ENCODE measurements at places on chromosomes 6 and 20. TPM values are rescaled to one million over a fixed set of nuclear protein-coding genes. Genes with fewer than 3 reads are reported as not detected.

The SPAG4 gene
- total RNA-seq = 7.2 TPM

The BPIFB4 gene
- not detected for total RNA-seq

The SLC22A23 gene
- total RNA-seq = 0.13 TPM

The LIME1 gene
- 9.8 TPM for total RNA-seq

The ATRN gene
- total RNA-seq = 10.8 TPM

The FBXO5 gene
- 41.4 TPM for total RNA-seq

The STMND1 gene
- total RNA-seq = 0.37 TPM

DNA sequence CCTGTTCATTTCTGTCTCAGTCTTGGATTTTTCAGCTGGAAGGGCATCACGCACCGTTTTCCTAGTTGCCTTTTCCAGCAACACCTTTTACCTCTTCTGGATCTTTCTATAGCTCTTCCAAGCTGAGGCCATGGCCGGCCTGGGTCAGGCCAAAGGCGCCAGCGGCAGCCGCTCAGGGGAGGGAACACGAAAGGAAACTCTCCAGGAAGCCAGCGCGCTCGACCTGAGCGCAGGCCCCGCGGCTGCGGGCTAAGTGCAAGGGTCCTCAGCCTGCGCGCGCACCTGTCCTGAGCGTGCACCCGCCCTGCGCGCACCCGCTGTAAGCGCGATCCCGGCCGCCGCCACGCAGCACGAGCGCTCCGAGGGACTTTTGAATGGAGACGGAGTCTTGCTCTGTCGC is 43.8 kb upstream of the TMEM181 start:
- H3K27me3 ChIP-seq = no peaks in the 10 kb centered on the region
- H3K36me3 ChIP-seq = no peaks in the 10 kb centered on the region
- no peak overlapping the region for H3K27ac ChIP-seq
- no peak overlapping the region for H3K4me3 ChIP-seq
- peaks cover 6% of the 10 kb centered on the region for H3K4me1 ChIP-seq

GRCh38 chr6:149285626-149286025 is 31.9 kb upstream of the TAB2 start:
- no peak overlapping the region for H3K27ac ChIP-seq
- H3K4me3 ChIP-seq = peak overlapping the region; percentile 53
- H3K4me1 ChIP-seq = peaks cover 12% of the 10 kb centered on the region
- no peaks in the 10 kb centered on the region for H3K36me3 ChIP-seq
- no peak for ATAC-seq
- no peaks in the 10 kb centered on the region for H3K27me3 ChIP-seq

DNA sequence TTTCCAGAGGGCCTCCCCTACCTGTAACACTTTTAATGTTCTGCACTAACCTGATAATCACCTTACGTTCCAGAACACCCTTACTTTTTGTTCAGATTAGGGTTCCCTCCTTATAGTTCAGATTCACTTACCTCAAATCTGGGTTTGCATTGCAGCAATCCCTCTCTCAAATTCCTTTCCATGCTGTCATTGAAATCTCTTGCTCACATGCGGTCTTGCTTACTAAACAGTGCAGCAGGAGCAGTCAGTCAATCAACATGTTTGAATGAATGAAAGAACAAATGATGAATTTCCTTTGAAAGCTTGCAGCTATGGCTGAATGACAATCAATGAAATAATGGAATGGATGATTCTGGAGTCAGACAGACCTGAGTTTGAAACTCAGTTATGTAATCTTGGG is 200.1 kb downstream of the HIVEP2 start:
- no peak overlapping the region for H3K27ac ChIP-seq
- no peaks in the 10 kb centered on the region for H3K4me1 ChIP-seq
- H3K4me3 ChIP-seq = no peak overlapping the region
- no peak for ATAC-seq

- ATAC-seq = peak; percentile 15
- H3K4me1 ChIP-seq = peaks cover 27% of the 10 kb centered on the region
- peak overlapping the region; percentile 91 for H3K27ac ChIP-seq
Observed at GRCh38 chr20:35091816-35092523, 637 bp downstream of the TRPC4AP start.

DNA sequence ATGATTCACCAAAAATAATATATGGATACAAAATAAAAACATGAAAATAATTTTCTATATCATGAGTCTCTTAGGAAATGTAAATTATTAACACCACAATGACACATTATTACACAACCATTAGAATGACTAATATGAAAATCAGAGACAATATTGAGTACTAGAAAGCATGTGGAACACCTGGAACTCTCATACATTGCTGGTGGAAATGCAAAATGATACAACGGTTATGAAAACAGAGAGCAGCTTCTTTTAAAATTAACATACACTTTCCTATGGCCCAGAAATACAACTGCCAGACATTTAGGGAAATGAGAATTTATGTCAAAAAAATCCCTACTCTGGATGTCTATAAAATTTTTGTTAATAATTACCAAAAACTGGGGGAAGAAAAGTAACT is 853.3 kb upstream of the MAN1A1 start:
- no peaks in the 10 kb centered on the region for H3K4me1 ChIP-seq
- H3K36me3 ChIP-seq = no peaks in the 10 kb centered on the region
- H3K4me3 ChIP-seq = no peak overlapping the region
- no peak overlapping the region for H3K27ac ChIP-seq
- no peak for ATAC-seq

DNA sequence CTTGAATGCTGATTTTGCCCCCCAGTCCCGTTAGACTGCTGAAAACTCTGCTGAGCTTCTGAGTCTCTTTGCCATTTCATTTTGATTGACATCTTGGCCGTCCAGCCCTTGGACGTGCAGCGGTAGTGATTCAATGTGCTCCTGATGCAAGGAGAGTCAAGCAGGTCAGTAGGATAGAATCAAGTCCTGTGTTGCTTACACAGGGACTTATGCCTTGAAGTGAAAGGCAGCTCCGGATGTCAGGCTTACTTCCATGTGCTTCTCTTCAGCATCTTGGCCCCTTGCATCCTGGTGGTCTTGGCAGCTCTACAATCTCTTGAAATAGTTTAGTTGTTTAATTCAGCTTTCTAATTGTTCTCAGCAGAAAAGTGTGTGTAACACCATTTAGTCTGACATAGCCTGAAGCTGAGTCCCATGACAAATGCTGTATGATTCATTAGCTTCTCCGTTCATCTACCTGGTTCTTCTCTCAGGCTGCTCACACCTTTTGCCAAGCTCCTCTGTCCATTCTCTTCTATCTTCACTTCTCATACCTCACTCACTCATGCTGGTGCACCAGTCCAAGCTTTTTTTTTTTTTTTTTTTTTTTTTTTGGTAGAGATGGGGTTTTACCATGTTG is 76.0 kb downstream of the EZR start:
- no peak for ATAC-seq
- peaks cover 100% of the 10 kb centered on the region for H3K36me3 ChIP-seq
- H3K27ac ChIP-seq = no peak overlapping the region
- H3K27me3 ChIP-seq = no peaks in the 10 kb centered on the region

GRCh38 chr6:134495203-134495889 is 177.4 kb upstream of the SGK1 start:
- ATAC-seq = no peak
- H3K36me3 ChIP-seq = no peaks in the 10 kb centered on the region
- H3K4me1 ChIP-seq = no peaks in the 10 kb centered on the region
- H3K4me3 ChIP-seq = no peak overlapping the region
- no peak overlapping the region for H3K27ac ChIP-seq

- no peaks in the 10 kb centered on the region for H3K4me1 ChIP-seq
- no peaks in the 10 kb centered on the region for H3K27me3 ChIP-seq
- ATAC-seq = no peak
- H3K36me3 ChIP-seq = no peaks in the 10 kb centered on the region
Observed at GRCh38 chr6:162964488-162965140, 236.8 kb downstream of the PACRG start.

- no peak overlapping the region for H3K27ac ChIP-seq
- no peaks in the 10 kb centered on the region for H3K36me3 ChIP-seq
- no peaks in the 10 kb centered on the region for H3K27me3 ChIP-seq
Observed at GRCh38 chr6:143123081-143123480, 62.4 kb downstream of the AIG1 start.

DNA sequence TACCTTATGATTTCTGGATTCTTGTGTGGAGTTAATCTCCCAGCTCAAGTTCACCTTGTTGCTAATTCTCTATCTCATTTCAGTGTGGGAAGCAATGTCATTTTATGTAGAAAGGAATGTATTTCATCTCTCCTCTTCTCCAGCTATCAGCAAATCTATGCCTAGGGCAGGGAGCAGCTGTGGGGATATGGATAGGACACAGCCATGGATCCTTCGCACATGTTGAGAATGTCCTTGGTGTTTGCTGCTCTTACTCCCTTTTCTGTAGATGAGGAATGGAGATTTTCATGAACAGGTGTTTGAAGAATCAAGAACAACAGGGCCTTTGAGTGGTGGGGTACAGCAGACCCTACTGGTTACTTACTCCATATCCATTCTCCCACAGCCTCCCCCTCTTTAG is 182.0 kb downstream of the UST start:
- peaks cover 8% of the 10 kb centered on the region for H3K4me1 ChIP-seq
- no peaks in the 10 kb centered on the region for H3K27me3 ChIP-seq
- no peak overlapping the region for H3K27ac ChIP-seq
- no peaks in the 10 kb centered on the region for H3K36me3 ChIP-seq
- H3K4me3 ChIP-seq = no peak overlapping the region
- ATAC-seq = no peak

DNA sequence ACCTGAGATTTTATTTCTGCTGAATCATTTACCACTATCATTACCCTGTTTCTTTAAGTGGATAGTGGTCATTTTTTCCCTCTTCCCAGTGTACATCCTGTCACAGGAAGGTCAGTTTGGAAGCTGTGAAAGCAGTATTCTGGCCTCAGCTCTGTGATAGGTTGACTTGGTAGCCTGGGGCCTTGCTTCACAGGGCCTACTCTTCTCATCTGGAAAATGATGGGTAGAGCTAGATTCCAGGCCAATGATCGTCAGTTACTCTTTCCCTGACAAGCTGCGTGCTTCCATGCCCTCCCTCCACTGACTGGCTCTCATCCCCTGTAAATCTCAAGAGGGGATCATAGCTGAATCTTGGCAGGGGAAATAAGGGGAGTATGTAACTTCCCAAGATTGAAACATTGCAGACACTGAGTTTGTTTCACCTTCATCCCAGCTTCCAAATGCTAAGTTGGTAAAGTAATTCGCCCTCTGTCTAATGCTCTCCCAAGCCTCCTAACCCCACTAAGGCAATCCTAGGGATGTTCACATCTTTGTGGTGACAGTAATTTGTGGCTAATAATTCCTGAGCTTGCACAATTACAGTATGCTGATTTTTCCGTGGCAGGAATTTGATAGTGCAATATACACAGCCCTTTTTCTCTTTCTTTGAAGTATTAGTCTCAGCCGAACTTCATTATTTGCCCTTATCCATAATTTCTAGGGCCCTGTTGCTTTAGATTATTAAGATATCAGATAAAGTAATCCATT is 51.2 kb downstream of the VAPB start:
- no peak overlapping the region for H3K4me3 ChIP-seq
- no peak overlapping the region for H3K27ac ChIP-seq
- no peak for ATAC-seq

- no peak for ATAC-seq
- H3K36me3 ChIP-seq = peaks cover 36% of the 10 kb centered on the region
- no peaks in the 10 kb centered on the region for H3K4me1 ChIP-seq
- no peaks in the 10 kb centered on the region for H3K27me3 ChIP-seq
Observed at GRCh38 chr6:30265181-30265580, 52.0 kb upstream of the TRIM26 start.

GRCh38 chr6:92564376-92564775 is 855.0 kb downstream of the EPHA7 start:
- H3K4me3 ChIP-seq = no peak overlapping the region
- H3K4me1 ChIP-seq = no peaks in the 10 kb centered on the region
- no peaks in the 10 kb centered on the region for H3K36me3 ChIP-seq

DNA sequence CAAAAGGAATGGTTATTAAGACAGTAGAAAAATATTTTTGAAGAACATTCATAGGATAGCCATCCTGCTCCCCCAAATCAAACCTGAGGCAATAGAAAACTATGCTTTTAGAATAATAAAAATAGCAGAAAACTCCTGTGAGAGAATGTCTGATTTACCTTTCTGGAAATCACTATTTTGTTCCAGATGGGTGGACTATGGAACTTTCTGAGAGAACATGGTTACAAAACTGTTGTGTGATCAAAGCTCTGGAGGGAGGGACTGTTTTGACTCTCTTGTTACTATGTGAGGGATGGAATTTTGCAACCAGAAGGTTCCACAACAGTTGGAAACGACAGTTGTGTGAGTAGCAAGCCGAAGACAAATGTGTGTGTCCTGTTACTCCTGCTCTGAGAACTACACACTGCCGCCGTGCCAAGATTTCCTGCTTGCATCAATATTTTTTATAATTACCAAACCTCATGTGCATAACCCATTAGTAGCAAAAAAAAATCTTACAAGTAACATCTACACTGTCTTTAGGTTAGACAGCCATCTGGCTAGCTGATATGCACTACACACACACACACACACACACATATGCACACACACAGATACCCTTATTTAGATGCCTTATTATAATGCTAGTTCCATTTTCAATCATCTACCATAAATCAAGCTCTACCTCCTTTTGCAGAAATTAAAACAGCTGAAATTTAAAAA is 11.0 kb upstream of the HIVEP1 start:
- H3K36me3 ChIP-seq = no peaks in the 10 kb centered on the region
- no peak overlapping the region for H3K4me3 ChIP-seq
- no peak for ATAC-seq
- H3K27ac ChIP-seq = no peak overlapping the region

DNA sequence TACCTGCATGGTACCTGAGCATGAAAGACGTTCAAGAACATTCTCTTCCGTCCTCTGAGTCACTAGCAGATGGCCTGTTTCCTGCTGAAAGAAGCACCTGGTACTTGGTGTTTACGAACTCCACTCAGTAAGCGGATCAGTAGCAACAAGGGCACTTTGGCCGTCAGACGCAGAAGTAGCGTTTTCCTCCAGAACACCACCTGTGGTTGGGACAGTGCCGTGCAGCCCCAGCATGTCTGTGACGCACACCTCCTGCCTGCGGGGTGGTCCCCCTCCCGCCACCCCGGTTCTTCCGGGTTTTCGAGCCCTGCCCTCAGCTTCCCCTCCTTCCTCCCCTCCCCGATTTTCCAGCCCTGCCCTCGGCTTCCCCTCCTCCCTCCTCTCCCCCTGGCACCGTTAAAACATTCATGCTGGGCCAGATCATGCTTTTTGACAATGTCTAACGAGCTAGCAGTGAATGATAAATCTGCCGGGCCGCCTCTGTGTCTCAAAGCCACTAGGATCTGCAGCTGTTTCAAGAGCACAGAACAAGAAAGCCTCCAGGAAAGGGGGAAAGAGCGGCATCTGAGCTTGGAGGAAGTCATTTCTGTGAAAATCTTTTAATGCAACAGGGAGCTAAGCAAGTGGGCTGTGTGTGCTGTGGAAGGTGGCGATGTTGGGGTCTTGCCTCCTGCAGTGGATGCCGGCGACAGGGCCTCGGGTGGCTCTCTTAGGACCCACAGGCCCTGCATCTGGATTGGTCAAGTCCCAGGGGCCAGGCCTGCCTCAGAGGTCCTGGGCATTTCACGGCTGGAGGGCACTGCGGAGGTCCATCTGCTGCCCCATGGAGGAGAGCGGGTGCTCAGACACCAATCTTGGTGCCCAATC is 207.9 kb downstream of the ERMARD start:
- H3K27ac ChIP-seq = no peak overlapping the region
- H3K4me1 ChIP-seq = no peaks in the 10 kb centered on the region
- H3K27me3 ChIP-seq = peaks cover 12% of the 10 kb centered on the region
- H3K4me3 ChIP-seq = no peak overlapping the region
- peak; percentile 50 for ATAC-seq

Data from activated T-helper 17 cell treated with anti-CD3 and anti-CD28 coated beads, Interleukin-2, amount 50 U/mL, for 72 hours (primary cell).